ENCODE measurements at places on chromosomes 2 and 18.
A peak's percentile ranks its signal among the peaks of the same experiment; 100 is the strongest.

GRCh38 chr18:2410688-2411087 is 160.6 kb downstream of the METTL4 start:
- H3K27ac ChIP-seq = no peak overlapping the region
- H3K4me1 ChIP-seq = peaks cover 15% of the 10 kb centered on the region
- no peak for DNase-seq
- H3K27me3 ChIP-seq = no peaks in the 10 kb centered on the region

- H3K36me3 ChIP-seq = no peaks in the 10 kb centered on the region
- H3K27me3 ChIP-seq = no peaks in the 10 kb centered on the region
- peaks cover 8% of the 10 kb centered on the region for H3K4me1 ChIP-seq
Observed at GRCh38 chr2:240873805-240874714, 5.4 kb downstream of the AGXT start.

GRCh38 chr18:27778925-27779324 is 398.0 kb downstream of the CDH2 start:
- DNase-seq = no peak
- H3K36me3 ChIP-seq = no peaks in the 10 kb centered on the region
- peaks cover 8% of the 10 kb centered on the region for H3K4me1 ChIP-seq
- peaks cover 4% of the 10 kb centered on the region for H3K27me3 ChIP-seq
- no peak overlapping the region for H3K27ac ChIP-seq

DNA sequence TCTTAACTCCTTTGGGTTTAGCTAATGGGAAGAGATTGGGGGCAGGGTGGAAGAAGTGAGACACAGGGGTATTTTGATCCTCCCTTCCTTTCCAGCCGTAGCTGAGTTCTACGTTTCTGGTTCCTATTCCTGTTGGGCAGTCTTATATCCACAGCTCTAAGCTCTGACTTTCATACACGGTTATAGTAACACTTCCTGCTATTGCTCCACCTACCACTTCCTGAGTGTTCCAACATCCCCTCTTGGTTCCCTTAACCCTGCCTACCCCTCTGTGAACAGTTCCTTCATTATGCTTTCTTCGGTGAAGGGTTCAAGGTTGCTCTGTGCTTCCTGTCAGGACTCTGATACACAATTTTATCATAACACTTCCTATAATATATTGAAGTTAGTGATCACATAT is 205.1 kb downstream of the DNAH7 start:
- H3K27me3 ChIP-seq = no peaks in the 10 kb centered on the region
- no peaks in the 10 kb centered on the region for H3K4me1 ChIP-seq
- peaks cover 1% of the 10 kb centered on the region for H3K36me3 ChIP-seq
- H3K4me3 ChIP-seq = no peak overlapping the region
- no peak for DNase-seq

- DNase-seq = no peak
- H3K27me3 ChIP-seq = peaks cover 25% of the 10 kb centered on the region
- H3K4me1 ChIP-seq = peaks cover 8% of the 10 kb centered on the region
- no peak overlapping the region for H3K4me3 ChIP-seq
- no peaks in the 10 kb centered on the region for H3K36me3 ChIP-seq
Observed at GRCh38 chr2:238922435-238922834, 74.5 kb downstream of the TWIST2 start.

DNA sequence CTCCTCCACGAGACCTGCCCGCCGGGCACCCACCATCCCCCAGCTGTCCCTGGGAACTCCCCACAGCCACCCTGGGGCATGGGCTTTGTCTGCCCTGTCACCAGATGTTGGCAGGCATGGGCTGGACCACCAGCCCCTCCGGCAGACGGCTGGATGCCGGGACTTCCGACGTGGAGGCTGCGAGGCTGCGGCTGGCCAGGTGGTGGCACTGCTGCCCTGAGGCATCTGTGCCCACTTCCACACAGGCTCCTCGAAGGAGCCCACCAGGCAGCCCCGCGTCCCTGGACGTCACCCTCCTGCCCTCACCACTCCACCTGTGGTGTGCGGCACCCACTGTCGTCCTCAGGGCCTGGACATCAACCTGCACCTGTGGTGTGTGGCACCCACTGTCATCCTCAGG is 319.9 kb upstream of the SALL3 start:
- H3K4me3 ChIP-seq = no peak overlapping the region
- no peaks in the 10 kb centered on the region for H3K4me1 ChIP-seq
- peak; percentile 32 for DNase-seq
- H3K36me3 ChIP-seq = no peaks in the 10 kb centered on the region

DNA sequence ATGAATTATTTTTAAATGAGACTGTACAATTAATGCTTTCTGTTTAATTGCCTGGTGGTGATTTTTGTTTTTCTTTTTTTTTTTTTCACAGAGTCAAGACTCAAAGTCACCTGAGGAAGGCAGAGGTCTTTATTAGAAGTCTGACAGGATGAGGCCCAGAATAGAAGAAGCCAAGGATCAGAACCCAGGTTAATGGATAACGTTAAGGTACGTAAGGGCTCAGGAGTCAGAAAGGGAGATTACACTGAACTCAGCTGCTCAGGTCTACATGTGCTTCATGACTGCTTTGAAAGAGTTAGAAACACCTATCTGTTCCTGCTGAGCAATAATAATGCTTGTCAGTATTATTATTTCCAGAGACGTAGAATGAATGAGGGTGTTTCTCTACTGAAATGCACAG is 196.5 kb downstream of the LRATD1 start:
- H3K4me3 ChIP-seq = no peak overlapping the region
- H3K4me1 ChIP-seq = peaks cover 7% of the 10 kb centered on the region
- H3K27ac ChIP-seq = no peak overlapping the region
- no peaks in the 10 kb centered on the region for H3K36me3 ChIP-seq
- no peak for DNase-seq
- H3K27me3 ChIP-seq = no peaks in the 10 kb centered on the region

- no peak for DNase-seq
- H3K36me3 ChIP-seq = no peaks in the 10 kb centered on the region
- H3K4me3 ChIP-seq = no peak overlapping the region
- no peaks in the 10 kb centered on the region for H3K4me1 ChIP-seq
Observed at GRCh38 chr2:4533806-4534205, 830.4 kb downstream of the DCDC2C start.

DNA sequence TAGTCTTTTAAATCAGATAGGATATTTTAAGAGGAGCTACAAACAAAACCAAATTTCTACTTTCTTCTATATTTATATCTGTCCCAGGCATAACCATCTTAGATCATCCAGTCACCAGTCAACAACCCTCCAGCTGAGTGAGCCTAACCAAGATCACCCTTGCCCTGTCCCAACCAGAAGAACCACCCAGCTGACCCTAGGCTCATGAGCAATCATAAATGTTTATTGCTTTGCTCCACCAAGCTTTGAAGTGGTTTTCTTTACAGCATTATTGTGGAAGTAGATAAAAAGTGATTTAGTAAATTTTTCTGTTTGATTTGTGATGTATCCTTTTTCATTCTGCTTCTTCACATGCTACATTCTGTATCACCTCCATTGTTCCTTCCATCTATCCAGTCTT is 167.2 kb upstream of the PIEZO2 start:
- no peaks in the 10 kb centered on the region for H3K36me3 ChIP-seq
- DNase-seq = no peak

GRCh38 chr2:20304411-20304810 is 46.2 kb downstream of the PUM2 start:
- peaks cover 30% of the 10 kb centered on the region for H3K36me3 ChIP-seq
- DNase-seq = no peak
- H3K27ac ChIP-seq = no peak overlapping the region
- no peak overlapping the region for H3K4me3 ChIP-seq
- peaks cover 6% of the 10 kb centered on the region for H3K4me1 ChIP-seq
- H3K27me3 ChIP-seq = no peaks in the 10 kb centered on the region

GRCh38 chr2:6635296-6635695 is 230.4 kb downstream of the CMPK2 start:
- H3K36me3 ChIP-seq = no peaks in the 10 kb centered on the region
- H3K4me1 ChIP-seq = peaks cover 7% of the 10 kb centered on the region
- no peak overlapping the region for H3K27ac ChIP-seq
- no peak overlapping the region for H3K4me3 ChIP-seq
